ENCODE measurements at places on chromosomes 5 and 9. TPM values are rescaled to one million over a fixed set of nuclear protein-coding genes. Genes with fewer than 3 reads are reported as not detected.

The HSD17B4 gene
- 290 TPM for total RNA-seq

DNA sequence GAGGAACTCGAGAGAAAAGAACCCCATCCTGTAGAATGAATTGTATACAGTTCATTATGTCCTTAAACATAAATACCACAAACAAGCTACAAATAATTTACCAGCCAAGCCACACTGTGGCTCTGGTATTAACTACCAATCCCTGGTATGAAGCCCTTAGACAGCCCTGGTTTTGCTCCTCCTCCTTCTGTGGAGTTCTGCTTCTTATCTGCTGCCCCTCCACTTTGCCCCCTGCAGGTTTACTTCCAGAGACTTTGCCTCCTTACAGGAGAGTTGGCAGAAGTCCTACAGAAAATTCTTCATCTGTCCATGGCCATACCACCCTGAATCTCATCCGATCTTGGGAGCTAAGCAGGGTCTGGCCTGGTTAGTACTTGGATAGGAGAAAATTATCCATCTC lies 219.8 kb downstream of the ACTL7B start:
- DNase-seq = no peak

The SMIM33 gene
- total RNA-seq = not detected

DNA sequence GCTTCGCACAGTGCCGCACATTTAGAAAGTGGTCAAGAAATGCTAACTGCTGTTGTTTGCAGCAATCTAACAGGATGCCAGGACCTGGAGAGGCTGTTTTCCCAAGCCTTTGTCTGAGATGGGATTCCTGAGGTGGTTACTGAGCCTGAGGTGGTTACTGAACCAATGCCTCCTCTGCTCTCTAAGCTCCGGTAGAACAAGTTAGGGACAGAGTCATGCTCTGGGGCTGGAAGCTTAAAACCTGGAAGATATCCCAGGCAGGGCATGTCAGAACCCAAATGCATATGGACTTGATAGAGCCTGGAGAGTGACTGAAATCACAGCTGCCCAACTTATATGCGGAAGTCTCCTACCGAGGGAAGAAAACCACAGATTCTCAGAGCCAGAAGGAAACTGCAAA lies 46.5 kb upstream of the FAT2 start:
- DNase-seq = no peak

- DNase-seq = no peak
Observed at GRCh38 chr5:73591102-73591695, 25.7 kb downstream of the UTP15 start.

- DNase-seq = no peak
Observed at GRCh38 chr5:15222156-15222555, 277.8 kb upstream of the FBXL7 start.

- peak; percentile 57 for DNase-seq
Observed at GRCh38 chr9:7137040-7137439, 379.3 kb downstream of the KDM4C start.

All from left ventricle myocardium superior (tissue), 1 donor.